ENCODE measurements at places on chromosomes 16 and 17.
A peak's percentile ranks its signal among the peaks of the same experiment; 100 is the strongest.

DNA sequence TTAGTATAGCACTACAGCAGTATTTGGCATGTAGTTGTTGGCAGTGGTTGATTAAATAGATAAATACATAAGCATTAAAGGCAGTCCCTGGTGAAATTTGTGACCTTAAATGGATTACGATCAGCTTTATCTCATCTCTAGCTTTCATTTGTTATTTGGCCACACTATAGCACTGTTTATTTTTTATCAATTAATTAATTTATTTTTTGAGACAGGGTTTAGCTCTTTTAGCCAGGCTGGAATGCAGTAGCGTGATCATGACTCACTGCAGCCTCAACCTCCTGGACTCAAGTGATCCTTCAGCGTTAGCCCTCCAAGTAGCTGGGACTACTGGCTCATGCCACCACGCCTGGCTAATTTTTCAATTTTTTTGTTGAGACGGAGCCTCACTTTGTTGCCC is 18.7 kb upstream of the ARHGAP17 start:
- no peak for DNase-seq

- DNase-seq: no peak
Observed at GRCh38 chr17:28941251-28941650, 10.1 kb downstream of the PHF12 start.

GRCh38 chr16:57766714-57767348 is 31.3 kb downstream of the KATNB1 start:
- DNase-seq: no peak

DNA sequence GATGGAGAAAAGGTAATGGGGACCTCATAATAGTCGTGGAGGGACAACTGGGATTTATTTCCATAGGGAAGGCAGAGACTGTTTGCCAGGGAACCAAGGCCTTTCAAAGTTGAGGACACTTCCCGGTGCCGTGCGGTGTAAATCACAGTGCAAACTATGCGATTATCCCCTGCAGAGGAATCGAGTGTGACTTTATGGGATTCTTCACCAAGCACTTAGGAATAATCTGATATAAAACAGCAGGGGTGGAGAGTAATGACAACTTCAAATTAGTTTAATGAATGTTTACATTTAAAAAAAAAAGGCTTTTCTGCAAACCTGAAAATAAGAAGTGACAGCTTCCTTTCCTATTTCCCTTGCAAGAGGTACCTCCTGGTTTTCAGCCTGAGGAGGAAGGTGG is 538.2 kb downstream of the MAF start:
- no peak for DNase-seq

DNA sequence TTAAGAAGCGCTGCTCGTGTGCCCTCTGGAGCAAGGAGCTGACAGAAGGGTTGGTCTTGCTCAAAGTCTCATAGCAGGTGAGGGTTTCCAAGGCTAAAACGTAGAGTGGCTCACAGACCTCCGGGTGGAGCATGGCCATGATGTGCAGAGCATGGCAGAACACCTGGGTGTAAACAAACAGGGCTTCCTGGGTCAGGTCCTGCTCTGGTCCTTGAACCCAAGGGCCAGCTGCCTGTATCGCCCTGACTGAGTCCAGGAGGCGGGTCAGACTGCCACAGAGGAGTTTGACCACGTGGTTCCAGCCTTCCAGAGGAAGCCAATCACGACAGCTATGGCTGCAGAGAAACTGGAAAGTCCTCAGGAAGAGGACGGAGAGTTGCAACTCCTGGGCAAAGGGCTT is 7.1 kb downstream of the GEMIN4 start:
- DNase-seq: no peak

- peak; percentile 42 for DNase-seq
Observed at GRCh38 chr17:74008196-74008595, 195.3 kb upstream of the RPL38 start.

Measured in stimulated activated CD4-positive, alpha-beta T cell treated with anti-CD3 and anti-CD28 coated beads, Interleukin-2, amount 100 ng/mL, for 24 hours (primary cell).